Stimulated activated CD4-positive, alpha-beta T cell treated with anti-CD3 and anti-CD28 coated beads, Interleukin-1b, Interleukin-23, amount 100 ng/mL, for 1 hour (primary cell): ENCODE measurements at places on chromosomes 16 and 17.

DNA sequence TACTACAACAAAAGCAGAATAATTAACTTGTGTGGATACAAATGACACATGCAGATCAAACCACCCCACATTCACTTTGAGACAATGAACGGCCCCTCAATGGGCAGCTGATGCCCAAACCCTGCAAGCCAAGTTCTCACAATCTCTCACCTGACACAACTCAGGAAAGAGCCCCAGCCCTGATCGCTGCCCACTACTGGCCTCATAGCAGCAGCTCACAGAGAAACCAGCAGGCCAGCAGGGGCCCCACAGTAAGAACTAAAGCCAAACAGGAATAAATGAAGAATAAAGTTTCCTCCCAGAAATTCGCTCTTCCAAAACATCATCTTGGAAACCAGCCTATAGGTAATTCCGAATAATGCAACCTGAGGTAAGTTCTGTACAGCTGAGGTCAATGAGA is 7.7 kb downstream of the AKTIP start:
- no peak for DNase-seq

DNA sequence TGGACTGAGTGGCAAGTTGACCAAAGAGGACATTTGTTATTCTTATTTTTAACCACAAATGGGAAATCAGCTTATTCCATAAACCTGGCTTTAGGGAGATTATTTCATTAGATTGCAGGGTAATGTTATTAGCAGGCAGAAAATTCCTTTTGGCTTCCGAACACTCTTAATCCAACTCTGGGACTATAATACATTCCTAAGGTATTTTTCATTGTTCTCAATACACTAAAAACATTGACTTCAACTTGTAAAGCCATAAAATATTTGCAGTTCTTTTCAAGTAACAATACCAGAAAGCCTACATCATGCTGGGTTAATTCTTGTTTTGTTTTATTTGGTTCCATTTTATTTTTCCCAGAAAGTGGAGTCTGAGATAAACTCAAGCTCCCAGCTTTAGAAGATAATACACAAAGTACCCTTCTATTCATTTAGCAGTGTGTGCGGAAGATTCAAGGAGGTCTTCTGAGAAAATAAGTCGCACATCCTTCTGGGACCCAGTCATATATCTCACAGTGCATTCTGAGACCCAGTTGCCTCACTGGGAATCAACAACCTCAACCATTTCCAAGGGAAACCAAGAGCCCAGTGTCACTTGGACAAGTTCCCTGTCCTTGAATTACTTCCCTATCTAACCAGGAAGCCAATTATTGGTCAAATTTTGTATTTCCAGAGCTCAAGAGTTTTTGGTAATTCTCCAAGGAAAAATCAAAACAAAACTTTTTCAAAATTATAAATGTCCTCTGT is 389.6 kb upstream of the DYNLRB2 start:
- no peak for DNase-seq

DNA sequence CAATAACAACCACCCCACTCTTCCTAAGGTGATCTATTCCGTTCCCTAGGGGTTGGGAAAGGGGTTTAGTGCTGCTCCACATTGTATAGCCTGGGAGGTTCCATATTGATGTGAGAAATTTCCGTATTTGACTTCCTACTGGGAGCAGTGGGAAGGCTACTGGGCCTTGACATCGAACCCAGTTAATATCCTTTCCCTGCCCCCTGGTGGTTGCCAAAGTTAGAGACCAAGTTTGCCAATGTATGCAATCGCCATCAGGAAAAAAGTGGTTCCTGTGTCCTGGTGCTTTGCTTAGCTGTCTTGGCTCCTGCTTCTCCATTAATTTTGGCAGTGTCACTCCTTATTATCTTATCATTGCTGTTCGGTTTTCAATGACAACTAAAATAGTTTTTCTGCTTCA is 914.9 kb downstream of the KCNJ2 start:
- no peak for DNase-seq

GRCh38 chr16:17159617-17160016 is 311.1 kb downstream of the XYLT1 start:
- no peak for DNase-seq

DNA sequence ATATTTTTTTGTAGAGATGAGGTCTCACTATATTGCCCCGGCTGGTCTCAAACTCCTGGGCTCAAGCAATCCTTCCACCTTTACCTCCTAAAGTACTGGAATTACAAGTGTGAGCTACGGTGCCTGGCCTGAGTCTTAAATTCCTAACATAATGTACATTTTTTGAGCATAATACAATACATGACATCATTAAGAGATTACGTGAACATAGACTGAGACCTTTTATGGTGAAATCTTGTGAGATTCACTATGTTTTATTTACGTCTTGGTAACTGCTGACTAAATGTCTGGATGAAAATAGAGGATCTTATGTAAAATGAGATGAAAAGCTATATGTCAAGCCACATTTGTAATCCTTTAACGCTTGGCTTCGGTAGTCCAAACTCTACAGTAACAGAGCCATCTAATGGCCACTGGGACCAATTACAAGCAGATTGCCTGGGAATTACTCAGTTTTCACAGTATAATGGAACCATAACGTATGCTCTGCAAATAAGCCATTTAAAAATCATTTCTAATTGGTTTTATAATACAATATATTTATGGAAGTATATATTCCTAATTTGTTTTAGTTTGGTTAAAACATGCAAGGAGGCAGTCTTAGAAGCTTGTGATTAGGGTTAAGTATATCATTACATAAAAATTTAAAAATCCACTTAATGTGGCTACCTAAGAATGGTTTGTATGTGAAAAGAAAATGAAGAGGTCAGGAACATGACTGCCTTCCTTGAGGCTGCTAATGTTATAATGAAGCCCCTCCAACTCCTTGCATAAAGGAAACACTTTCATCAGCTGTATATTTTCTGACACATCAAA is 8.1 kb upstream of the EFCAB13 start:
- no peak for DNase-seq

DNA sequence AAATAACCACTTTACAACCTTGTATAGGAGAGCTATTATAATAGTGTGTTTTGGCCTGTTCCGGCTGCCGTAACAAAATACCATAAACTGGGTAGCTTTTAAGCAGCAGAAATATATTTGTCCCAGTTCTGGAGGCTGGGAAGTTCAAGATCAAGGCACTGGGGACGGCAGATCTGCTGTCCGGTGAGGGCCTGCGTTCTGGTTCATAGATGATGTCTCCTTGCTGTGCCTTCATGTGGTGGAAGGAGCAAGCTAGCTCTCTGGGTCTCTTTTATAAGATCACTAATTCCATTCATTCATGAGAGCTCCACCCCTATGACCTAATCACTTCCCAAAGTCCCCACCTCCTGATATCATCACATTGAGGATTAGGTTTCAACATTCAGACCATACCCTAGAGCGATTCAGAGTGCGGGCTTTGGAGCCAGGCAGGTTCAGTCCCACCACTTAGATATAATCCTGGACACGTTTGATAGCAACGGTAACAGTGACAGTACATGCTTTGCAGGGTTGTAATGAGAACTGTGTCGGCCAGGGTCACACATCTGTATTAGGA is 76.2 kb upstream of the ZFHX3 start:
- DNase-seq = no peak

GRCh38 chr17:14329900-14330491 is 29.1 kb downstream of the HS3ST3B1 start:
- DNase-seq = no peak

DNA sequence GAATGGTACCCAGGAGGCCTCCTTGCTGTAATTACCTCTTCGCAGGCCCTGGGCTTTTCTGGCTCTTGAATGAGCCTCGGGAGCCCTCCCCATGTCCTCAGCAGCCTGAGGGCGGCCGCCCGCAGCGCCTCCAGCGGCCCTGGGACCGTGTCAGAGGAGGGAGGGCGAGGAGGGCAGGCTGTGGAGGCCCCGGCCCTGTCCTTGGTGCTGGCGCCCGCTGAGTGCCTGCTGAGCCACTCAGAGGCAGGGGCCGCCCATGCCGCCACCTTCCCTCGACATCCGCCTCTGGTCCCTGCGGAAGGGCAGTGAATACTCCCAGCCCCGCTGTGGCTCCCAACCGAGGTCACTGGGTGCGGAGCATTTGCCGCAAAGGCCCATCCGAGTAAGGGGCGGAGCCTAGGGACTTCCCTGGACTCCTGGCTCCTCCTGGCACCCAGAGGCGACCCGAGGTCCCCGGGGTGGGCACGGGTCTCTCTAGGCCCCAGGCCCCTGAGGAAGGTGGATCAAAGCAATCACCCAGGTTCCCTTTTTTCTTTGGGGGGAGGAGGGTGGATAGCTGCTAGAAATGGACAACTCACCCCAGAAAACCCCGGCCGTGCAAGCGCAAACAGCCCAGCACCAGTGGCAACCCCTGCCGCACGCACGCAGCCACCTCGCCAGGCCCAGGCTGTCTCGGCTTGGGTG is 2.8 kb downstream of the RBFOX3 start:
- no peak for DNase-seq

GRCh38 chr16:2586241-2586640 is 48.4 kb downstream of the PDPK1 start:
- DNase-seq = no peak

DNA sequence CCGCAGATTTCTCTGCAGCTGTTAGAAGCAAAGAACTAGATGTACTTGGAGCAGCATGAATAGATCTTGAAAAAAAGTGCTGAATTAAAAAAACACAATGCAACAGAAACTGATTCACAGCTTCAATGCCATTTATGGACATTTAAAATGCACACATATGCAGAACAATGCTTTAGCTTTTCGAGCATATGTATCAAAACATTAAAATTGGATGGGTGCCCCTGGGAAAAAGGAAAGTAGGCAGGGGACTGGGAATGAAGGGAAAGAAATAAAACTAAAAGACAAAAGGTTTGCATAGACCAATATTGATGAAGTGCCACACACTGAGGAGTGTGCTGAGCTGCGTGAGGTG is 5.0 kb downstream of the KCTD13 start:
- no peak for DNase-seq

DNA sequence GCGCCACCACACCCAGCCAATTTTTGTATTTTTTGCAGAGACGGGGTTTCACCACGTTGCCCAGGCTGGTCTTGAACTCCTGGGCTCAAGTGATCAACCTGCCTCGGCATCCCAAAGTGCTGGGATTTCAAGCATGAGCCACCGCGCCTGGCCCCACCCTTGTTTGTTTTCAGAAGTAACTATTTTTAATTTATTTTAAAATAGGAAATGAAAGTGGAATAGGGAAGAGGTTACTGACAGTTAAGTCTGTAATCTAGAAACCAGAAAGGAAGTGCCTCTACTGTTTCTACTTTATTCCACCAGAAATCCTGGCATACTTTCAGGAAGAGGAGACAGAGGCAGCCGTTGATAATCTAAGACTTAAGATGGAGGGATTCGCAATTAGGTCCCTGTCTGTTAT is 225.6 kb downstream of the TANC2 start:
- DNase-seq = no peak

DNA sequence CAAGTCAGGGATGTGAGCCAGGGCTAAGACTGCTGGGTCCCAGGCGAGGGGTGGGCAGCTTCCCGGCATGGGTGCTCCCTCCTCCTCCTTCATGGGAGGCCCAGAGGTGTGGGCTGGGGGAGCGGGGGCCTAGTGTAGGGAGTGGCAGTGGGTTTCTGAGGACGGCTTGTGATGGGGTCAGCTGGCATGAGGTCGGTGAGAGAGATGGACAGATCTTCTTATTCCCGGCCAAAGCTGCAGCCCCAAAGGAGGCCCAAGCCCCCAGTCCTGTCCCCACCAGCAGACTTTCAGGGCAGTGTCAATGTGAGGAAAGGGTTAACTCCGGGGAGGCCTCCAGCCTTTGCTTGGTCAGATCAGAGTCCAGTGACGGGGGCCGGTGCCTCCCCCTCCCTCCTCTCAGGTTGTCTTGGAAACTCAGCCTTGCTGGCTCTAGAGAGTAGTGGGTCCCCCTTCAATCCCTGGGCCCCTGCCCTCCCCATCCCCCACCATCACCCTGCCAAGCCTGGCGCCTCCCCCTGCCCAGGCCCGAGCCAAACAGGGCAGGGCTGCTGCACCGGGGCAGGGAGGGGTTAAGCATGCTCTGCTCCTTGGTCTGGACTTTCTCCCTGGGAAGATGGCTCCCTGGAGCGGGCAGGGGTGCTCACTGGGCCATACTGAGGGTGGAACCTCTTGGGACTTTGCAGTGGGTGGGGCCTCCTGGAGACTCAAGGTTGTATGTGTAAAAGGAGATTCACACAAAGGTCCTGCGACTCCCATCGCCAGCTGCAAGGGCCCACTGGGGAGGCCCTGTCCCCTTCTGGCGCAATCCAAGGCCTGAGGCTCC is 12.4 kb downstream of the NAT9 start:
- no peak for DNase-seq

DNA sequence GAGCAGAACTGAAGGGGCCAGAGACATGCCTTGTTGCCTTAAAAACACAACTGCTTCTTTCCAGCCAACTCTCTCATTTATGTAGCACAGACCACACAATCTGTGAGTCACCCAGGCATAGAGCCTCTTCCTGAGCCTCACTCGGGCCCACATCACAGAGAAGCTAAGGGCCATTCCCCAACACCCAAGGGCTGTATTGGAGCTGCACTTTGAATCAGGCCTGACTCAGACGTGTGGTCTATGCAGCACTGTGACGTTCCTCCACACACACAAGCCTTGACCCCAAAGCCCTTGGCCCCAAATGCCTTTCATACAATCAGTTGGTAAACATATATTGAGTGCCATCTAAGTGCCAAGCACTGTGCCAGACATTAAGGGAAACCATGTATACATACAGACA is 308.9 kb upstream of the DYNLRB2 start:
- DNase-seq = no peak

DNA sequence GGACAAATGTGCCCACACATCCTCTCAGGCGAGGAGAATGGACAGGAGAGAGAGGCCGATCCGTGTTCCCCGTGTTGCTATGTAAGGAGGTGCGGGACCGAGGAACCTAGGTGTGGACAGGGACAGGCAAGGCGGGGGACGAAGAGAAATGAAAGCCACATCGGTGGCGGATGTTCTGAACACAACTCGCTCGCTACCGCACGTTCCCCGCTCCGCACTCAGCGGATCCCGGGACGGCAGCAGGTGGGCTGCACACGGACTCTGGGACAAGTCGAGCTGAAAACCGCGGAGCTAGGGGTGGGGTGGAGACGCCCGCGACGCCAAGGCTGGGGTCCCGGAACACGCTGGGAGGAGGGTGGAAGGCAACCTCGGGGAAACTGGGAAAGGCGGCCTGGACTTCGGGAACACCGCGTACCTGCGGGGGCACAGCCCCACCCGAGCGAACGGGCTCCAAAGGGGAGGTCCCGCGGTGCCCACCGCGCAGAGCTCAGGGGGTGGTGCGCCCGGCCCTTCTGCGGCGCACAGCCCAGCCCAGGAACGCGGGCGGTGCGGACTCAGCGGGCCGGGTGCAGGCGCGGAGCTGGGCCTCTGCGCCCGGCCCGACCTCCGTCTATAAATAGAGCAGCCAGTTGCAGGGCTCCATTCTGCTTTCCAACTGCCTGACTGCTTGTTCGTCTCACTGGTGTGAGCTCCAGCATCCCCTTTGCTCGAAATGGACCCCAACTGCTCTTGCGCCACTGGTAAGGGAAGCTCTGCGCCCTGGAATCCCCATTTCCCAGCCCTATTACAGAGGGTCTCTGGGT is at the start of gene MT1E:
MT1E (plus strand) TSS at position 642 of the 803 bp plus-strand sequence; CDS start at position 713, 71 bp downstream.
- peak; percentile 38 for DNase-seq

- DNase-seq = no peak
Measured at GRCh38 chr17:47266782-47267181, 13.2 kb downstream of the ITGB3 start.

GRCh38 chr16:49350265-49351095 is 23.1 kb upstream of the C16orf78 start:
- no peak for DNase-seq

GRCh38 chr17:3693829-3694231 is 2.1 kb downstream of the P2RX5 start:
- no peak for DNase-seq
